ENCODE measurements at places on chromosomes 16 and 17. TPM values are rescaled to one million over a fixed set of nuclear protein-coding genes. Genes with fewer than 3 reads are reported as not detected.

ST6GALNAC2 gene
- 0.23 TPM for total RNA-seq

SCO1 gene
- total RNA-seq: 59.1 TPM

MAF gene
- 0.33 TPM for total RNA-seq

HOXB6 gene
- 5.1 TPM for total RNA-seq

PARN gene
- total RNA-seq: 53.1 TPM

TNFRSF12A gene
- total RNA-seq: 639 TPM

FAM234A gene
- 48.4 TPM for total RNA-seq

FAM171A2 gene
- total RNA-seq: 2.5 TPM

GUCY2D gene
- total RNA-seq: 0.38 TPM

NIP7 gene
- 52.8 TPM for total RNA-seq

TBC1D3G gene
- not detected for total RNA-seq

OR1A1 gene
- not detected for total RNA-seq

GPR139 gene
- not detected for total RNA-seq

NPIPA2 gene
- 2.2 TPM for total RNA-seq

COX6A2 gene
- not detected for total RNA-seq

OTOP3 gene
- total RNA-seq: not detected

PRSS21 gene
- not detected for total RNA-seq

NAGS gene
- total RNA-seq: 1.4 TPM

MYH13 gene
- total RNA-seq: not detected

TAT gene
- 0.04 TPM for total RNA-seq

KRT40 gene
- total RNA-seq: not detected

ATMIN gene
- 30.2 TPM for total RNA-seq

HOXB8 gene
- 7.3 TPM for total RNA-seq

PIK3R6 gene
- not detected for total RNA-seq

C17orf50 gene
- 0.59 TPM for total RNA-seq

CORO6 gene
- 7.9 TPM for total RNA-seq

AARSD1 gene
- total RNA-seq: 54.6 TPM

SEPHS2 gene
- 45.9 TPM for total RNA-seq

KCNJ18 gene
- not detected for total RNA-seq

ARL6IP1 gene
- total RNA-seq: 251 TPM

TMEM11 gene
- total RNA-seq: 57.6 TPM

KRT25 gene
- total RNA-seq: not detected

CMTM2 gene
- total RNA-seq: not detected

LPO gene
- not detected for total RNA-seq

CPHXL2 gene
- not detected for total RNA-seq

MNT gene
- 16.0 TPM for total RNA-seq

TEKT5 gene
- total RNA-seq: not detected

NOXO1 gene
- 0.38 TPM for total RNA-seq

CBLN1 gene
- total RNA-seq: not detected

CLEC18B gene
- total RNA-seq: 0.35 TPM

LITAFD gene
- not detected for total RNA-seq

TMC7 gene
- total RNA-seq: 7.8 TPM

VMO1 gene
- total RNA-seq: 0.68 TPM

RAB11FIP3 gene
- 25.1 TPM for total RNA-seq

WNK4 gene
- 1.1 TPM for total RNA-seq

PYCARD gene
- 43.2 TPM for total RNA-seq

CCL8 gene
- not detected for total RNA-seq

MEIOB gene
- 1.3 TPM for total RNA-seq

MED9 gene
- total RNA-seq: 21.0 TPM

KRTAP3-2 gene
- 0.42 TPM for total RNA-seq

RPL27 gene
- total RNA-seq: 2,842 TPM

RGS9 gene
- total RNA-seq: 7.5 TPM

Data from A549 treated with Mapracorat at 1 μM for 4 hours (cell line).